NCI-H187 (cell line): ENCODE measurements at places on chromosomes 4 and X.

DNA sequence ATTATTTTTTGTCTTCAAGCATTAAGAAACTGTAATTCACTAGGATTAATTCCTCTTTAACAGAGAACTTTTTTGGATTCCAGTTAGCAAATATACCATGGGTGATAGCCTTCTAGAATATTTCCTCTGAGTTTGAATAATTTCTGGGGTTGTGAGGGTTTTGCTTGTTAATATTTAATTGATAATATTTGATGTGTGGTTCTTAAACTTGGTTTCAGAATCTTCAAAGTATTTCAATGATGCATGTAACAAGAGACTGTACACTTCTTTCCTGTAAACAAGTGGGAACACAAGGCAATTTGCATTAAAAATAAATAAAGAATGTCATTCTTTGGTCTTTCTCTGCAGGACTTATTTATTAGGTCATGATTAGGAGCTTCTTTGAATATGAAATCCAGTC, 9.5 kb upstream of the C4orf51 start:
- DNase-seq, result no peak

- DNase-seq, result no peak
These were observed 15.8 kb downstream of the BCAP31 start for GRCh38 chrX:153708415-153708814.

GRCh38 chr4:122953924-122954323, 31.5 kb upstream of the NUDT6 start:
- DNase-seq, result no peak

- no peak for DNase-seq
These were observed 67.2 kb downstream of the FNIP2 start for GRCh38 chr4:158836002-158836369.

DNA sequence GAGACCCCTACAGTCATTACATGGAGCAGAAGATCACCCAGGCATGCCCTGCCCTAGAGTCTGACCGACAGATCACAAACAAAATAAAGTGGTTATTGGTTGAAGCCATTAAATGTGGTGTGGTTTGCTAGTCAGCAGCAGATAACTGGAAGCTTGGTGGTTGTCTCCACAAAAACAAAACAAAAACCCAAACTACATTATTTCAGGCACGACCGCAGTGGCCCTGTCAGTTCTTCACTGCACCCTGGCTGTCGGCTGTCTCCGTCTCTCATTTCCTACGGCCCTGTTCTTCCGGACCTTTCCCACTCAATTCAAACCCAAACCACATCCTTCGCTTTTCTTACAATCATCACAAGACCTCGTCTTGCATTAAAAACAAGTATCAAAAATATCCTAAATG, 521.3 kb upstream of the ZFP42 start:
- DNase-seq, result no peak

DNA sequence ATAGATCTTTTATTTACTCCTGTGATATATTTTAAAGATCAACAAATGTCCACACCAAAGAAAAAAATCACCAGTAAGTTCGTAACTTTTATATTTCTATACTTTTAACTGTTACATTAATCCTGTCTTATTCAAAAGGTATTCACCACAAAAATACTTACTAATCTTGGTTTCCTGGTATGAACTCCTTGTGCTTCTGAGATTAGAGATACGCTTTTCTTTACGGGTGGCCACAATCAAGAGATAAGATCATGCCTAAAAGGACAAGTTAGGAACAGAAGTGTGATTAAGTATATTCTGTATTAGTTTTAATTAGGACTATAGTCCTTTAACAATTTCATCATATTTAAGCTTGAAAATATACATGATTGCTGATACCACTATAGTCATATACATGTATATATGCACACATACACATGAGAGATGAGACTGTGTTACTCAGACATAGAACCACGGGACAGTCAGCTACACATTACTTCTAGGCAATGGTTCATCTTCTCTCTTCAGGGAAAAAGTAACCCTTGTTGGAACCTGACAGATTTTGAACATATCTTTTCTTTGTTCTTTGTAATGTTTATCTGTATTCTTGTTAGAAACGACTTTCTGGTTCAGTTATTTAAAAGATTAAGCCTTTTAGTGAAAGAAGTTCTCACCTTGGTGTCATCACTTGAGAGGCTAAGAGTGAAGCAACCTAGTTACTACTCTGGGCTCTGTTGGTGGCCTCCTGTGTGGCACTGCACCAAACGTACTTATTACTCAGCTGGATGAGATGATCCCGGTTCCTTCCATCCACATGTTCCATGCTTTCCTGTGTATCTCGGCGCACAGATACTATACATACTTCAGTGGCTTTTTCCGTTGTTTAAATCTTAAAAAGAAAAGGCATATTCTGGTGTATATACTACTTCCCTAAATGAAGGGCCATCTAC, 146.1 kb downstream of the CBR4 start:
- no peak for DNase-seq

DNA sequence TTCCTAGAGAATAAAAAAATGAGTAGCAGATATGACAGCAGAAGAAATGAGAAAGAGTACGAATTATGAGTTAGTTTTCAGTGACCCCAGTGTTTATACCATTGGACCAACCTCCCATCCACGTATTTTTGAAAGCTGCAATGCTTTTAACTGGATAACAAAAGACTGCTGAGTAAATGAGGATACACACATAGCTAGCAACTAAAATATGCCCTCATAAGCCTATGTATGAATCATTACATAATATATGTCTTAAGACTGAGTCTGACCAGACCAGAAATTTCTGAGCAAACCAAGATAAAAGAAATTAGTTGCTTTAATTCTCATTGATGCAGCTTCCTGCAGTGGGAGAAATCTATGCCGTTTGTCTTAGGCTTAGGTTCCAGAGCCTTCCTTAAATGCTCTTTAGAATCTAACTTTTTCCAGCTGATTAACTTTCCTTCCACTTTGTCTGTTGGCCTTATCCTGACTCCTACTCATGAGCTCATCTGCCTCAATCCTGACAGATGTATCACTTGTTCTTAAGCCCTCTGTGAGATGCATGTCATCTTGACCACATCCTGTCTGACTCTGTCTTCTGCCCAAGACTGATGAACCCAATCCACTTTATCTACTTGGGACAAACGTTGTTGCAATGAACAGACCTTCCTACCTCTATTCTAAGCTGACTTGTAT, 301.4 kb upstream of the AADAT start:
- no peak for DNase-seq

- no peak for DNase-seq
These were observed 153.5 kb upstream of the FAM241A start for GRCh38 chr4:111991797-111992196.

- no peak for DNase-seq
These were observed 58.0 kb downstream of the ENPEP start for GRCh38 chr4:110533940-110534339.
